ENCODE measurements at places on chromosomes 3 and 15. TPM values are rescaled to one million over a fixed set of nuclear protein-coding genes. Genes with fewer than 3 reads are reported as not detected.
A peak's percentile ranks its signal among the peaks of the same experiment; 100 is the strongest.

GRCh38 chr3:38840987-38841386 is 25.0 kb upstream of the SCN10A start:
- no peaks in the 10 kb centered on the region for H3K36me3 ChIP-seq
- DNase-seq, result peak; percentile 22
- no peaks in the 10 kb centered on the region for H3K4me1 ChIP-seq
- no peaks in the 10 kb centered on the region for H3K27me3 ChIP-seq

DNA sequence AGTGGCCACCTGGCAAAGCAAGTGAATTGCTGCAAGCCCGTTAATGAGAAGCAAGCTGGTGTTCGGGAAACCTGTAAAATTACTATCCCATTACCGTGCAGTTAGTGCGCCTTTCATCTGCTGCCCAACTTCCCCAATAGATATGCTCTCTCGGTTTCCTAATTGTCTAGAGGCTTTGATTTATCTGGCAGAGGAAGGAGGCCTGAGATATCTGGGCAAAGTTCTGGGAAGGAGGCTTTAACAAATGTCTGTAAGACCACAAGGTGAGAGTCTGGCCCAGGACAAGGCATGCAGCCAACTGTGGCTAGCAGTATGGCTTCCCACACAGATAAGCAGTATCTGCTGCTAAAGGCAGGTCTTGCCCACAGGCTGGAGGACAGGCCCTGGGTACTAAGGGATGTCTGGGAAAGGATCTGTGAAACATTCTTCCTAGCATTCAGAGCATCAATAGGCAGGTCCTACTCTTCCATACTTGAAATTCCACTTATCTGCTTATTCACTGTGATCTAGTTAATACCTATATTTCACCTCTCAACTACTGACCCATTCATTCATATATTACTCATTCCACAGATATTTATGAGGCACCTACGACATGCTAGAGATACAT is 130.0 kb upstream of the SLC2A2 start:
- H3K27ac ChIP-seq, result no peak overlapping the region
- H3K36me3 ChIP-seq, result peaks cover 8% of the 10 kb centered on the region
- H3K4me3 ChIP-seq, result no peak overlapping the region
- no peaks in the 10 kb centered on the region for H3K27me3 ChIP-seq
- no peaks in the 10 kb centered on the region for H3K4me1 ChIP-seq
- DNase-seq, result no peak

IL20RB gene
- 4.6 TPM for total RNA-seq

- no peaks in the 10 kb centered on the region for H3K27me3 ChIP-seq
- H3K4me1 ChIP-seq, result peaks cover 17% of the 10 kb centered on the region
- H3K36me3 ChIP-seq, result no peaks in the 10 kb centered on the region
- H3K27ac ChIP-seq, result peak overlapping the region; percentile 52
- DNase-seq, result no peak
Observed at GRCh38 chr3:136699271-136699828, 52.8 kb downstream of the STAG1 start.

- DNase-seq, result no peak
- H3K36me3 ChIP-seq, result no peaks in the 10 kb centered on the region
- peaks cover 17% of the 10 kb centered on the region for H3K4me1 ChIP-seq
- no peak overlapping the region for H3K27ac ChIP-seq
- no peak overlapping the region for H3K4me3 ChIP-seq
Observed at GRCh38 chr3:183536238-183536880, 19.1 kb downstream of the KLHL6 start.

- H3K4me3 ChIP-seq, result no peak overlapping the region
- no peak overlapping the region for H3K27ac ChIP-seq
- H3K27me3 ChIP-seq, result no peaks in the 10 kb centered on the region
- H3K4me1 ChIP-seq, result peaks cover 16% of the 10 kb centered on the region
Observed at GRCh38 chr15:69553686-69554085, 101.1 kb downstream of the RPLP1 start.

DNA sequence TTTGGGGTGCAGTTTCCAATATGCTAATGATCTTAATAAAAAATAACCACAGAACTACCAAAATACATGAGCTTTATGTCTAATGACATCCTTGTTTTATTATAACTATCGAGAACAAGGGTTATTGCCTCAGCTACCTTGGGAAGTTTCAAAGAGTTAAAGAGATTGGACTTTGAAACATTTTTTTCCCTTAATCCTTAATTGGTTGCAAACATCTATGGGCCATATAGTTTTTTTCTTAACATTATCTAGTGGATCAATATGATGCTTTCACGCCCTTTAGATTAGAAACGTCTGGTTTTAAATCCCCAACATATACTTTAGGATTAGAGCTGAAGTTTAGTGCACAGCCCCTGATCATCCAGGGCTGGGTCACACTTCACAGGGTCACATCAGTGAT is 219.2 kb upstream of the SGO1 start:
- H3K27ac ChIP-seq, result no peak overlapping the region
- H3K36me3 ChIP-seq, result no peaks in the 10 kb centered on the region
- no peak for DNase-seq
- no peak overlapping the region for H3K4me3 ChIP-seq

DNA sequence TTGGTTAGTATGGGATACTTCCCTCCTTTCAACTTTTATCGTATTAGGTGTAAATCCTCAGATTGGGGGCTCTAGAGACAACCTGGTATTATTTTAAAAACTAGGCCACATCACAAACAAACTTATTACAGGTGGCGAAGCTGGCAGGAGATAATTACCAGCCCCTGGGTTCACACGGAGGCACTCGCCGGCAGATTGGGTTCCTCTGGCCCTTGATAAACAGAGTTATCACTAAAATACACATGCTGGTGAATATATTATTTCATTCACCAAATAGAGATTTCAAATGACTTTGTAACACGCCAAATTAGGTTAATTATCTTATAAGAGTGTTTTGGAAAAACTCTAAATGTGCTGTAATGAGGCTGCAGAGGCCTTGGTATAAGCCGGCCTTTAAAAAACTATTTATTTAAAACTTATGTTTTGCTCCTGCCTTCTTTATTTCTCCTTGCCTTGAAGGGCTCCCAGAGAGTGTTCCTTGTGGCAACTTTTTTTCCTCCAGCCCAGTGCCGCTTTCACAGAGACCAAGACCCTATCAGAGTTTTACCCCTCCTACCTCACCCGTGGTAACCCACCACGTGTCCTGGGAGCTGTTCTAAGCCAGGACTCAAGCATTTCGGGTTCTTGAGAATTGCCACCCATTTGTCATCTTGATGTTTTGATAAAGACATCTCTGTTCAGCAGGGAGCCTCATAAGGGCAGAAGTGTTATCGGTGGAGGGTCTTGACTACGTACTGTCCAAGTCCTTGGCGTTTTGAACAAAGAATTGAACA is 468.6 kb upstream of the CFAP20DC start:
- H3K4me3 ChIP-seq, result no peak overlapping the region
- H3K36me3 ChIP-seq, result no peaks in the 10 kb centered on the region
- H3K27ac ChIP-seq, result no peak overlapping the region

DNA sequence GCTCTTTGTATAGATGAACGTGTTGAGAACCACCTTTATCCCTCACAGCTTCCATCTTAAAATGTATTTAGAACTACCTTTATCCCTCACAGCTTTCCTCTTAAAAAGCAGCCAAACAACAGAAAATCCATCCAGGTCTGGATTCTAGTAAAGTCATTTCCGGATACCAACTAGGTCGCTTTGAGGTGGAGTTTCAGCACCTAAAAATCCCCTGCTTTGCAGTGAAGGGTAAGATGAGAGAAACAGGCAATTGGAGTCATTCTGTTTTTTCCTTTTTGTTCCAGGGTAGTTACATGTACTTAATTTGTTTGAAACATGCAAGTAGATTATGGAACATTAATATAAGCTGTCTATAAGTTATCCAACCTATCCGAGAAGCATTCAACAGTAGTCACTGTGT is 192.0 kb downstream of the UBE2E2 start:
- peak overlapping the region; percentile 78 for H3K27ac ChIP-seq
- H3K4me3 ChIP-seq, result no peak overlapping the region

ROPN1 gene
- 0.27 TPM for total RNA-seq

DNA sequence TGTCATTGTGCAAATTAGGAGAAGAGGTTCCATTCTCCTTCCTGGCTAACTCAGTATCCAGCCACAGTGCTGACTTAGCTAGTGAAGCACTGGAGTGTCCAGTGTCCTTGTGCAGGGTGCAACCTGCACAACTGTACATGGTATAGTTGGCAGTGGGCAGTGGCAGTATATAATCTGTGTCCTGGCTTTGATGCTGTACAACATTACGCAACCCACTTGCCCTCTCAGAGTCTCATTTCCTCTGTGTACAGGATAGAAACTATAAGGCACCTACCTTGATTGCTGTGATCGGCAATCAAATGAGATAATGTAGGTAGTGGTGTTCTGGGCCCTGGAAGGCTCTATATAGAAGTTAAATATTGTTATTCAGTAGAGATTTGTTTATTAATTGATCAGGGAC is 333.6 kb downstream of the CLSTN2 start:
- no peak overlapping the region for H3K27ac ChIP-seq
- H3K4me3 ChIP-seq, result no peak overlapping the region
- no peaks in the 10 kb centered on the region for H3K27me3 ChIP-seq
- peaks cover 5% of the 10 kb centered on the region for H3K4me1 ChIP-seq
- H3K36me3 ChIP-seq, result no peaks in the 10 kb centered on the region

- H3K4me1 ChIP-seq, result peaks cover 48% of the 10 kb centered on the region
- DNase-seq, result no peak
- no peak overlapping the region for H3K4me3 ChIP-seq
- H3K27me3 ChIP-seq, result no peaks in the 10 kb centered on the region
Observed at GRCh38 chr3:61903931-61904657, 342.7 kb downstream of the PTPRG start.

DNA sequence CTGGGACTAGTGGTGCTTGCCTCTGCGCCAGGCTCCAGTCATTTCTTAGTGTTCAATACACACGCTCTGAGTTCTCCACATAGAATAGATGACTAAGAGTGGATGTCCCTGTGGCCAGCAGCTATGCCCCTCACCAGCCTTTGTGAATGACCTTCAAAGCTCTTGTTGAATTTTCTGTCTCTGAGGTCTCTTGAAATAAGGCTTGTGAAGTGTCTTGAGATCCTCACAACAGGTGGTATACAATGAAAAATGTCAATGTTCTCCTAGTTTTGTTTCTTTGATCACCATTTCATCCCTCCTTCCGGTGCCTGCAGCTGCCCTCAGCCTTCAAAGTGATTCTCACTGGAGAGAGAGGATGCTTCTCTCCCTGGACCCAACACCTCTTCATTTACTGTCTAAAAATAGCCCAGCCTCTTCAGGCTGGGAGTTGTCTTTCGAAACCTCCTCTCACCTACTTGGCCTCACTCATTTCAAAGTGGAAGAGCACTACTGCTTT is 5.4 kb downstream of the MAPKBP1 start:
- H3K27ac ChIP-seq, result no peak overlapping the region
- no peak overlapping the region for H3K4me3 ChIP-seq
- DNase-seq, result no peak
- H3K4me1 ChIP-seq, result peaks cover 23% of the 10 kb centered on the region
- H3K36me3 ChIP-seq, result no peaks in the 10 kb centered on the region

- H3K27me3 ChIP-seq, result peaks cover 94% of the 10 kb centered on the region
- H3K36me3 ChIP-seq, result no peaks in the 10 kb centered on the region
- H3K4me3 ChIP-seq, result peak overlapping the region; percentile 75
Observed at GRCh38 chr15:74127954-74128784, 2.2 kb upstream of the ISLR2 start.
